ENCODE measurements at places on chromosomes 3 and 15.

DNA sequence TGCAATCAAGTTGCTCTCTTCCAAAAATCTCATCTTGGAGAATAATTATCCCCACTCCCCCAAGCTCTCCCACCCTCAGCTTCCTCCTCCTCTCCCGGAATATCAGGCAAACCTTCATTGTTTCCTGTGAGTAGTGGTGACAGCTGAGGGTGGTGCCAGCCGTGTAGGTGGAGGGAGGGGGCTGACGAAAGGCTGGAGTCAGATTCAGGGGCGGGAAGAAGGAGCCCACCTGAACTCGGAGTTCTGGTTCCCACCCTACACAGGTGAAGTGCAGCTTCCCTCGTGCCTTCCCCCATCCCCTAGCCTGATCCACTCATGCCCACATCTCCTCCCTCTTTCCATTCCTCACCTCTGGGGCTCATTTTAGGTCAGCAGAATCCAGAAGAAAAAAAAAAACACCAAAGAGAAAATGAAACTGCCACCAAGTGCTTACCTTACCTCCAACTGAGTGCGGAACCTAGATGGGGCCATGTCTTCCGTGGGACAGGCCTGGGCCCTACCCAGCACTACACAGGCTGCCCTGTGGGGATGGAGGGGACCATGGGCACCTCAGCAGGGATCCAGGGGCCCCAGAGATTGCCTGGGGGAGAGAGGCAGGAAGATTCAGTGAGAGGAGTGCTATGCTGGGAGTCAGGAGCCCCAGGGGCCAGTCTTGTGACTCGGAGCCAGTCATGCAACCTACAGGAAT lies 81.3 kb downstream of the ADCY5 start:
- DNase-seq, result no peak

- no peak for DNase-seq
Observed at GRCh38 chr15:37619358-37620042, 314.9 kb upstream of the TMCO5A start.

DNA sequence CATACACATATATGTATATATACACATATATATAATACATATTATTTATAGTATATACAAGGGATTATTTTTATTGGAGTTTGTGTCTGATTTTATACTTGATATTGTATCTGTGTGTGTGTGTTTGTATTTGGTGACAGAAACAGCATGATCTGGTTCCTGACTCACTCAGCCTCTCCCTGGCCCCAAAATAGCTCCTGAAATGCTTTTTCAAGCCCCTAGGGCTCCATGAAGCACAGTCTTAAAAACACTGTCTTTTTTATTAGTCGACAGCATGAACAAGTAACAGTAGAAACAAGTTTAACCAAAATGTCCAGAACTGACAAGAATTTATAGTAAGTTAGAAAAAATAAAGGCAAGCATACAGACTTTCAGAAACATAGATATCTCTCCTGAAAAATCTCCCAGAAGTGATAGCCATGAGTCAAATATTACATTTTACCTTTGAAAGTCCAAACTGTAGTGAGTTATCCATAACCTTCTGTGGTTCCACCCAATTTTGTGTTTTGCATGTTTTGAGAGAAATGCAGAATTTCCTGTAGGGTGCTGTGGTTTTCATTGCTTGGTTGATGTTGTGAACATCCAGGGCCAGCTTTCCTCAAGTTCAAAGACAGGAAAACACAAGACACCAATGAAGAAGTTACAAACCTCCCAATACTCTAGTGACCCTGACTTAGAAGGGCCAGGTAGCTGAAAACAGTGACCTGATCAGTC lies 98.5 kb upstream of the CCDC80 start:
- DNase-seq, result no peak

- DNase-seq, result no peak
Observed at GRCh38 chr15:34682674-34683073, 72.1 kb downstream of the GJD2 start.

GRCh38 chr15:32941823-32942222 lies 224.0 kb downstream of the GREM1 start:
- DNase-seq, result no peak

DNA sequence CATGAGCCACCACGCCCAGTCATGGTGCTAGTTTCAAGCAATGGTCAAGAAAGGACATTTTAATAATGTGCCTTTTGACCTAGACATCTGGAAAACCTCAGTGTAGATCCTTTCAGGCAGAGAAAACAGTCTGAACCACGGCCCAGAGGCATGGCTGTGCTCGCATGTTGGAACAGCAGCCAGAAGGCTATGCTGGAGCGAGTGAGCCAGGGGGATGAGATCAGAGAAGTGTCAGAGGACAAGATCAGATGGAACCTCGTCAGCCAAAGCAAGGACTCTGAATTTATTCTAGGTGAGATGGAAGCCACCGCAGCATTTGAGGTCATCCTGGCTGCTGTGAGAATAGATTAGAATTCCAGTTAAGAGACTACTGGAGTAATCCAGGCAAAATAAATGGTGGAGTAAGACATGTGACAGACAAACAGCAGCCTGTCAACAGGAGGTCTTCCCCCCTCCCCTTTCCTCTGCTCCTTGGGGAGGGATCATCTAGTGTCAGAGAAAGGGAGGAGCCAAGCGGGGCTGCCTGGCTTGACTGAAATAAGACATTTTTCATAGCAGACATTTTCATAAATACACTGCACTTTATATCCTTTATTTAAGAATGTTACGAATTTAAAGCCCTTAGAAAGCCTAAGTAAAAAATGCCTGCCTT lies 40.4 kb upstream of the ACKR4 start:
- DNase-seq, result peak; percentile 22

- DNase-seq, result no peak
Observed at GRCh38 chr15:67917037-67917436, 77.2 kb upstream of the RNU6-1 start.

GRCh38 chr3:182837855-182838454 lies 44.7 kb downstream of the ATP11B start:
- DNase-seq, result peak; percentile 4

All from H7 (cell line).